ENCODE measurements at places on chromosomes 6 and 20.

- no peak for DNase-seq
These were observed 26.7 kb upstream of the TFAP2B start for GRCh38 chr6:50791900-50792508.

GRCh38 chr20:10591946-10592521 lies 81.8 kb downstream of the JAG1 start:
- DNase-seq = no peak

DNA sequence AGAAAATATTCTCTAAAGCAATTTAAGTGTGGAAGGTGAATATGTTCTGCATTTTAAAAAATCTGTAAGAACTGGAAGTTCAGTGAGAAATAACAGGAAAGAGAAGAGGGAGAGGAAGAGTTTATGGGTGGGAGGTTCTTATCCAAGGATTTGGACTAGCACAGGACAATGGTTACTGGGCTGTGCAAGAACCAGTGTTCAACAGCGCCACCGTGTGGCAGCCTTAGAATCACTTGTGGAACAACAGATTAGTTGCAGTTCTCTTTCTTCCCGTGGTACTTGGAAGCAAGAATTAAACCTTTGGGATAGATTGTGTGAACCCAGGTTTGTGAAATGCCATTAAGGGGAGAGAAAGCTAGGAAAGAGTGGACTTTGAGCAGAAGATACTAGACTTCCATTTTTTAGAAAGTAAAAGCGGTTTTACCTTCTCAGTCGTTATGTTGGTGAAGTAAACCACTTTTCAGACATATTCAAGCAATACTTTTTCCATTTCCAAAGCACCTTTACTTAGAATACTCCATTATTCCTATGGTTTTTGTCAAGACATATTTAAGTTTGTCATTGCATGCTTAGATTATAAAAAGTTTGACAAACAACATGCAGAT lies 436.7 kb downstream of the RNF144B start:
- DNase-seq = no peak

- DNase-seq = no peak
These were observed 108.1 kb downstream of the BCKDHB start for GRCh38 chr6:80214436-80215022.

GRCh38 chr6:36963451-36964290 lies 9.1 kb downstream of the PI16 start:
- no peak for DNase-seq

- DNase-seq = no peak
These were observed 158.1 kb upstream of the ZNF217 start for GRCh38 chr20:53751620-53752318.

DNA sequence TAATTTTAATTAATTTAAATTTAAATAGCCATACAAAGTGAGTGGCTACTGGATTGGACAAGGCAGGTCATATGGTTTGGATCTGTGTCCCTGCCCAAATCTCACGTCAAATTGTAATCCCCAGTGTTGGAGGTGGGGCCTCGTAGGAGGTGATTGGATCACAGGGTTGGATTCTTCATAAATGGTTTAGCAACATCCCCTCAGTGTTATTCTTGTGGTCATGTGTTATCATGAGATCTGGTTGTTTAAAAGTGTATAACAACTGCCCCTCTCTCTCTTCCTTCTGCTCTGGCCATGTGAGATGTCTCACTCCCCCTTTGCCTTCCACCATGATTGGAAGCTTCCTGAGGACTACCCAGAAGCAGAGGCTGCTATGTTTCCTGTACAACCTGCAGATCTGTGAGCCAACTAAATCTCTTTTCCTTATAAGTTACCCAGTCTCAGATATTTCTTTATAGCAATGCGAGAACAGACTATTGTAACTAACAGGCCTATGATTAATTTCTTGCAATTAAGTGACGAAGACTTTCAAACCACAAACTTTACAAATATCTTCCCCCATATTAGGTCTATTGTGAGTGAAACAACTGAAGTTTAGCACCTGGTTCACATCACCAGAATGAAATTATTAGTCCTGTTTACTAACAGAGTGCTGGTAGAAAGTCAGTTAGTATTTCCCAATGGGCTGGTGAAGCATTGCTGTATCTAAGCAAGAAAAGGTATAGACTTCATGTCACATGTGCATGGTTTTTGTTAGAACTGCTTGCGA lies 60.0 kb upstream of the TNFAIP3 start:
- no peak for DNase-seq

DNA sequence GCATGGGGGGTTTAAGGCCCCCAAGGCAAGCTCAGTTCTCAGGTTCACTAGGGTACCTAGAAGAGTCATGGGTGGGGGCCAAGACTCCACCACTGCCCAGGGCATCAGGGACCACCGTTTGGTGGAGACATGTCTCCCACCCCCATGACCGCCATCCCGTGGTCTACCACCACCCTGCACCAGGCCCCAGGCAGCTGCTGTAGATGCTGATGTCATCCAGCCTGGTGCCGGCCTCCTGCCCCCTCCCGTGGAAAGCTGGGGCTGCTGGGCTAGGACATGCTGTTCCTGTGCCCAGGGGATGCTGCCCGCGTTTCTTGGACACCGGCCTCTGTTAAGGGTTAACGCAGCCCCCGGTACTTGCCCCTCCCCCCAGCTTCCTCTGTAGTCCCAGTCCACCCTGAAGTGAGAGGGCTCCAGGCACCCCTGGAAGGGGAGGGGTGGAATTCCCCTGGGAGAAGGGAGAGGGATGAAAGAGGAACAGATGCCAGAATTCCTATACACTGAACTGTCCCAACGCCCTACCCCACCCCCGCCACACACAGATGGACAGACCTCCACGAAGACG lies 587 bp downstream of the IP6K3 start:
- DNase-seq = no peak

DNA sequence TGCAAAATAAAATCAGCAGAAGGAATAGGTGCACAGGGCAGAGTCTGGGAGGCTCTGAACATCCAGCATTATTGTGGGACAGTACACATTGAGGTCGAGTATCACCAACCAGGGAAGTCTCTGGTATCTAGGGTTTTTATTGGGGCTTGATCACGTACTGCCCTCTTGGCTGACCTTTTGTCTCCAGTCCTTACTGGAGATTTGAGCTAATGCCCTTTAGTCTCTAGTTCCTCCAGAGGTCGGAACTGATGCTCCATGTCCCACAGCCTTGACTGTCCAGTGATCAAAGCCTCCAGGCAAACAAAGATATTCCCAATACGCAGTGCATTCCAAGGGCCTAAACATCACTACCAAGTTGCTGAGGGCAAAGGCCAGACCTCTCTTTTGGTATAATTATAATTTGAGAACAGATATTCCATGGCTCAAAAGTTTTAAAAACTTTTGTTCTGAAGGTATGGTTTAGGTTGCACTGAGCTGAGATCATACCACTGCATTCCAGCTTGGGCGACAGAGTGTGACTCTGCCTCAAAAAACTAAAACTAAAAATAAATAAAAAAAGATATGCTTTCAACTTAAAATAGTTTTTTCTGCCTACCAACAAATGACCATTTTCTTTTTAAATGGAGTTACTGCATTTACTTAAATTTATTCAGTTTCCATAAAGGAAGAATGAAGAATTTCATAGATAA lies 56.9 kb upstream of the DYNLRB1 start:
- no peak for DNase-seq

- DNase-seq = no peak
These were observed 233.9 kb upstream of the ZNF217 start for GRCh38 chr20:53827292-53828087.

GRCh38 chr6:51562198-51562597 lies 525.2 kb downstream of the PKHD1 start:
- no peak for DNase-seq

- peak; percentile 42 for DNase-seq
These were observed 59.7 kb upstream of the EEF1A1 start for GRCh38 chr6:73580247-73581149.

DNA sequence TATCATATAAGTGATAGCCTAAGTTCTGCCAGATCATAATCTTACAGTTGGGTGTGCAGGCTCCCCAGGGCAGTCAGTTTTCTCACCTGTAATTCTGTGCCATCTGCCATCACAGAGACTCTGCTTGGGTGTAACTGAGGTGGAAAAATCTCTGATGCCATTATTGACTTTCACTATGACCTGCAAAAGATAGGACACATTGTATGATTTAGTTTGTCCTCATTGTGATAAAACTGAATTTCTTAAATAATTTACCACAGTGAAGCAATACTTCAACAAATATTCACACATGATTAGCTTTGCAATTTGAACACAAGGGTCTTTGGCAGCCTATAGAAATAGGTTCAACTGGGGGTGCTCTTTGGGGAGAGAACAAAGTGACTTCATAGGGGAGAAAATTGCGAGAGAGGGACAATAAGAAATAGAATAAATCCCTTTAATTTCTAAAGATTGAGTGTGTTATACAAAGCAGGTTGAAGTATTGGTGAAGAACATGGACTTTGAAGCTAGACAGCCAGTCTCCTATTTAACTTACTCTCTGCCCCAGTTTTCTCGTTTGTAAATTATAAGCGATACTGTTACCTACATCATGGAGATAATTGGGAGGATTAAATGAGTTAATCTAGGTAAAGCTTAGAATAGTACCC lies 27.3 kb downstream of the FAM229B start:
- DNase-seq = no peak

DNA sequence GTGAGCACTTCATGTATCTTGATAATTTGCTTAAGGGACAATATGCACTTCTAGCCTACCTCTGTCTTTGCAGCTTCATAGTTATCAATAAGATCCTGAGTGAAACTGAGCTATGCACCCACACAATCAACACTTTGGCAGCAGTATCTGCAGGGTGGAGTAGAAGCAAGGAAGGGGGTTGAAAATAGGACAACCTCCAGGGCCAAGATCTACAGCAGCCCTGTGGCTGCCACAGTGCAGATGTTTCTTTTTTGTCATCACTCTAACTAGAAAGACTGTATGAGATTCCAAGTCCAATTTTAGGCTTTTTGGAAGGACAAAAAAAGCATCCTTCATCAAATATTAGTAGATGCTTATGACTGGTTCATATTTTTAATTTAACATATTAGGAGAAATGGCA lies 336.1 kb upstream of the CITED2 start:
- DNase-seq = no peak

- DNase-seq = no peak
These were observed 140.6 kb downstream of the PACRG start for GRCh38 chr6:162868397-162868796.

DNA sequence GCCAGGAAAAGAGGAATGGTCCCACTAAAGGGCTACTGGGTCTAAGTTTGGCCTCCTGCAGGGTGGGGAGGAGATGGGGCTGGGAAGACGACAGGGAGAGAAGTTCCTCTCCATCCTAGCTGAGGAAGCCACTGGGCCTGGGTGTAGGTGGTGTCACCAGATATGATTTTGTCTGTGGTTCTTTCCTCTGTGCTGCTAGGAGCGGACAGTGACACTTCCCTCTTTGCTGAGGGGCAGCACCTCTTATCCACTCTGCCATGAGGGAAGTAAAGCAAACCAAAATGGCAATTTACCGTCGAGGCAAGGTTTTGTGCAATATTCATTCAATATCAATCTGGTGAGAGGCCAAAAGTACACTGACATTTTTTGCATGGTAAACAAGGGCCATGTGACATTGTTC lies 33.0 kb upstream of the NR2E1 start:
- DNase-seq = no peak

- DNase-seq = no peak
These were observed 45.6 kb upstream of the MAN1A1 start for GRCh38 chr6:119395192-119395591.

DNA sequence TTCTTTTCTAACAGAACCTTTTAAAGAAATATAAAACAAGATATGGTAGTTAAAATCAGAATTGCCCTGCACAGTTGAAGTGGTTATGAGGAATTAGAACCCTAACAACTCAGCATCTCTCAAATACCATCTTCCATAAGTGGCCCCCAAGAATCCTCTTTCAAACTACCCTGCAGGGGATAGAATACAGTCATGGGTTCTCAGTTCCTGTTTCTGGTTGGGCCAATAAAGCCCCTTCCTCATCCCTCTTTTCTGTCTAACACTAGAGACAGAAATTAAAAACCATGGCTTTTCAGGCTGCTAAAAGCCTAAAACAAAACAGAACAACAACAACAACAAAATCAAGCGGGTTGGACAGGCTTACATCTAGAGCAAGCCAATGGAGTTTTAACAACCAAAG lies 6.7 kb upstream of the LCA5 start:
- no peak for DNase-seq

GRCh38 chr20:45487231-45487635 lies 17.7 kb downstream of the WFDC2 start:
- DNase-seq = no peak

DNA sequence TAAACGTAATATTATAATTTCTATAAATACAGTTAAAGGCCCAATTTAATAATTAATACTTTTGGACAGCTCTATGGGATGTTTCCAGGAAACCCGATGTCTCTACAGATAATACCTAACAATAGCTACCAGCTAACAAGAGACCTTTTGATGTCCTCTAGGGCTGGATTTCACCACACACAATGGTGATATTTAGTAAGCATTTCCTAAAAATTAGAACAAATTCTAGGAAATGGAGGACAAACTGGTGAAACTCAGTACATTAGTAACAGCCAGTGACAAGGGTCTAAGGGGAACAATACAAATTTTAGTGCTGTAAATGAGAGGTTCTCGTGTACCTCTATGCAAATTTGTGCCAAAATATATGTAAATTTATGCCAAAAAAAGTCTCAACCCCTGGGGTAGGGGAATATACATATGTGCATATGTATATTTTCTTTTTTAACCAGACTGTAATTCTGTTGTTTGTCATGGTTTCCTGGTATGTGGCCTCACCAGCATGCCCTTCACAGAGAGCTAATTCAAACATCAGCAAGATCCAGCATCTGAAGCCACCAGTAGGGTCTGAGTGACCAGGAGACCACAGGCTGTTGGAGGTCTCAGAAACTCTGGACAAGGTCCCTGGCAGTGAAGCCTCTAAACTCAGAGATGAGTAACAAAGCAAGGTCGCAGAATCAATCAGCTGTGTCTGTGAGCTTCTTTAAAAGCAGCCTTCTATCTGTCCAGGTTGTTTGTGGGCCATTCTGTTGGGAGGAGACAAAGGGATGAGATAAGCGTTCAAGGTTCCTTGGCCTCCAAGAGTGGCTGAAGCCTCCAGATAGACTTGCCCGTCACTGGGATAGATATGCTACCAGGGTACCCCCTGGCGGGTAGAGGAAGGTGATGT lies 235.1 kb upstream of the RREB1 start:
- no peak for DNase-seq

- no peak for DNase-seq
These were observed 19.0 kb downstream of the RREB1 start for GRCh38 chr6:7126754-7127153.

GRCh38 chr20:13492001-13492481 lies 146.7 kb downstream of the TASP1 start:
- DNase-seq = no peak

DNA sequence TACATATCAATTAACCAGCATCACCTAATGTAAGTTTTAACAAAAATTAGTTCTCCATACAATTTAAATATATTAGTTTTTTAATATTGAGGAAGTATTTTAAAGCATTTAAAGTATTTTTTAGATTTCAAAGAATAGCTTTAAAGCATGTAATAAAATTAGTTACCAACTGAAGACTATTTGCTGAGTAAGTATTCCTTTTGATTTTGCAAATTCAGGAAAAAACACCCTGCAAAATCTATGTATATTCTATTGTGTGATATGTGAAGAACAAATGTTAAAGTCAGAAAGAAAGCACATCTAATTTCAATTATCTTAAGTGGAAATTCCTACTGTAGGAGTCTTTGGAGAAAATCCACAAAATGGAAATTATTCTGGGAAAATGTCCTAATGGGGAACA lies 107.3 kb downstream of the COL21A1 start:
- DNase-seq = no peak

- no peak for DNase-seq
These were observed 54.3 kb upstream of the GMPR start for GRCh38 chr6:16184129-16184528.
